ENCODE measurements at places on chromosomes 2 and 18.

- DNase-seq = no peak
These were observed 56.8 kb downstream of the MRPL33 start for GRCh38 chr2:27828305-27828704.

DNA sequence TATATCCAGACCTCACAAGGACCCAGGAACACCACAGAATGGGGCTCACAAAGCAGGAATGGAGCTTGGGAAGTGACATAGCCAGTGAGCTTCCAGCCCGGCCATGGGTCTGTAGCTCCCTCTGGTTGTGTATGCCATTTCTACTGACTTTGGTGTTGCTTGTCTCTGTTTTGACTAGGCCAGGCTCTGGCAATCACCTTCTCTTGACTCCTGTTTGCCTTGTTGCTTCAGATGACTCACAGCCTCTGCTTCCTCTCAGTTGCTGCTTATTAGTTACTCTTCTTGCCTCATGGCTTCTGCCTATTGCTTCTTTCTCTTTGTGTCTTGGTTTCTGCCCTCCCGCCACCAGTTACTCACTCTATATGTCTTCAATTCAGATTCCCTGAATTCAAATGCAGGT is 15.8 kb upstream of the IER3IP1 start:
- DNase-seq = no peak

GRCh38 chr18:26196605-26197004 is 29.6 kb upstream of the TAF4B start:
- no peak for DNase-seq

- DNase-seq = no peak
These were observed 80.6 kb downstream of the UXS1 start for GRCh38 chr2:106113361-106113966.

GRCh38 chr2:56299171-56299691 is 115.4 kb downstream of the CCDC85A start:
- DNase-seq = no peak

- DNase-seq = no peak
These were observed 13.9 kb downstream of the SCYGR8 start for GRCh38 chr2:227759411-227760118.

- peak; percentile 25 for DNase-seq
These were observed 110.0 kb upstream of the EPAS1 start for GRCh38 chr2:46187112-46187618.

DNA sequence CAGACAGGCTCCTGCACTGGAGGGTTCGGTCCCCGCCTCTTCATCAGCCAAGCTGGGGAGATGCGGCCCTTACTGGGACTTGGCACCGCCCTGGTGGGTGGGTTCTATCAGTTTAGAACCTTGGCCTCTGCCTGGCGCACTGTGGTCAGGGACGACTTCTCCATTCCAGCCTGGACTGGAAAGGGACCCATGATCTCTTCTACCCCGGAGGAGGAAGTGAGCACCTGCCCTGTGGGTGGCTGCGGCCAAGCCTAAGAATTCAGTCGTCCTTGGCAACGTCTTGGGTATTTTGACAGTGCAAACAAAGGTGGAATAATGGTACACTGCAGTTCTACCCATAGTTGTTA is 106.9 kb upstream of the CD302 start:
- no peak for DNase-seq

DNA sequence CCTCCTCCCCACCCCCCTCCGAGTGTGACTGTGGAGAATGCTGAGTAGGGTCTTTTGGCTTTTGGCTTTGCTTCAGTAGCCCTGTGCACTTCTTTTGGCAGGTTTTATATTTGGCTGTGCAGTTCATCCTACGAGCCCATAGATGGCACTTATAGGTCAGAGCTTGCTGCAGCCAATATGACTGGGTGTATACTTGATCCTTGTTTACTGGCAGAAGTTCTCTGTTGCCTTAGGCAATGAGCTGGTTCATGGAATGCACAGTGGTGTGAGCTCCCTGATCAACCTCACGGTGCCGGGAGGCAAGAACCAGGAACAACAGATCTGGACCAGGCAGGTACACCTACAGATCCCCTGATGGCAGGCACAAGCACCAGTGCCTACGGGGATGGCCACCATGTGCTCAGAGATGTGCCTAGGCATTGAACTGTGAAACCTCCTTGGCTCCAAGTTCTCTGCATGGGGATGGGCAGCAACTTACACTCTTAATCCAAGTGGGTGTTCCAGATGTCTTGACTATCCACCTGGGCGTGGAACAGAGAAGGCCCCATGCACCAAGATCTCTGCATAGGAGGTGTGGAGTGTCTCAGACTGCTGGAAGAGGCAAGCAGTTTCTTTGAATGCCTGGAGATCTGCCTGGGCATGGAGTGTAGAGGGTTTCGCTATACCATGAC is 190.4 kb downstream of the KIAA1328 start:
- peak; percentile 47 for DNase-seq

- DNase-seq = no peak
These were observed 5.3 kb downstream of the TOGARAM2 start for GRCh38 chr2:28986429-28986828.

DNA sequence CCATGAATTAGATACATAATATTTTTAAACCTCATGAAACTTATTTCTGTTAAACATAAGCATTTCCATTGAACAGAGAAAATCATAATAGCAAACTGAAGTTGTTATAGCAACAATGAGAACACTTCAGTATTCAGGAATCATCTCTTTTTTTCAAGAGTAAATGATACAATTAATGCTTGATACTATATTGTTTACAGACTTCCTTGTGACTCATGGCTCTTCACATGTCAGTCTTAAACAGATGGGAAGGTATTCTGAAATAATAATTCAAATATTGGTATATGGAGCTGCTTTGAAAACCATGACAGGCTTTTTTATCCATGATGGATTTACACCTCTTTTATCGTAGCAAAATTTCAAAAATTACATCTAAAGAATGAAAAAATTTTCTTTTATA is 226.5 kb upstream of the RBMS1 start:
- no peak for DNase-seq

DNA sequence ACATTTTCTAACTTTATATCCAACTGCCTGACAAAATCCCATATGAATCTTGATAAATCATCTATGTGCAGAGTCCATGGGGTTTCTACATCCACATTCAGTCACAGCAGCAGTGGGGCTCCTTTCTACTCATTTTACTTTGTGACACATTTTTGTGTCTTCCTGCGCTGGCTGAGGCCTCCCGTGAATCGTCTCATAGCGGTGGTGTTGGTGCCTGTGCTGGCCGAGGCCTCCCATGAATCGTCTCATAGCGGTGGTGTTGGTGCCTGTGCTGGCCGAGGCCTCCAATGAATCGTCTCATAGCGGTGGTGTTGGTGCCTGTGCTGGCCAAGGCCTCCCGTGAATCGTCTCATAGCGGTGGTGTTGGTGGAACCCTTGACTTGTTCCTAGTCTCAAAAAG is 17.0 kb downstream of the SNED1 start:
- no peak for DNase-seq

DNA sequence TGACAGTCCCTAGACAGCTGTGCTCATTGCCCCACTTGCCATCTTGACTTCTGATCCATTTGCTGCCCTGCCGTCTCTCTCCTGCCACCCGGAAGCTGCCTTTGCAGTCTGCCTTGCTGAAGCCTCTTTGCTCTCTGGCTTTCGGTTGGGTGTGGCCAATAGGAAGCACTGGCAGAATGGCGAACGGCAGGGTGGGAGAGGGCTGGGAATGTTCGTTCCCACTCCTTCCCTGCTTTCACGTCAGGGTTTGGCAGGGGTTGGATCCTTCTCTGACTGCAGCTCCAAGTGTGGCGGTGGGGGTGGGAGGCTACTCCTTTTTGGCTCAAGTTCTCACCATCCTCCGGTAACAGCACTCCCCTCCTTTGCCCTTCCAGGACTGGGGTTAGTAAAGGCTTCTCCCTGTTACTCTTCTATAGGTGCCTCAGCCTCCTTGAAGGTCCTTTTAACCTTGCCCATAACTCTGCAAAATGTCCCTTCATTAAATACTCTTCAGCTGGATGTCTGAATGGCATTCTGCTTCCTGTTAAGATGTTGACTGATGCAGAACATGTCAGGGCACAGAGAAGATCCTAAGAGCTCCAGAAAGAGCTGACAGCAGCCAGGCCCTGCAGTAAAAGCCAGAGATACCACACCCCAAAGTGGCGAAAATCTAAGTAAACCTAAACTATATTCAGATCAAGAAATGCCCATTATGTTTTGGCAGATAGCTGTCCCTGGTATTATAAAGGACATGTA is 299.7 kb downstream of the CDCA7 start:
- no peak for DNase-seq

- no peak for DNase-seq
These were observed 57.1 kb downstream of the PXDN start for GRCh38 chr2:1687254-1687653.

DNA sequence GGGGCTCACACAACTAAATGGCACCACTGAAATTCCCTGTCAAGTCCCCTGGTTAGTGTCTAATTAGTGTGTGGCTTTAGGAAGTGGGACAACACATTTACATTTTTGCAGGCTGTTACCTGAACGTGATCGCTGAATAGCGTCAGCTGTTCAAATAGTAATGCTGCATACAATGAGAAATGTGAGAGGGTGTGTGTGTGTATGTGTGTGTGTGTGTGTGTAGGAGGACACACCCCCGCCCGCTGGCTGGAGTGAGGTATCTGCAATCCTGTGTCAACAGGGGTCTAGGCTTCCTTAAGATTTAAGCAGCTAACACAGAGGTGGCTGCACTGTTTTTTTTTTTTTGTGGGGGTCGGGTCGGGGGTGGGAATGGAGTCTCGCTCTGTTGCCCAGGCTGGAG is 4.8 kb upstream of the LYPD6B start:
- DNase-seq = no peak

GRCh38 chr2:237617587-237617982 is 9.8 kb upstream of the LRRFIP1 start:
- DNase-seq = no peak

DNA sequence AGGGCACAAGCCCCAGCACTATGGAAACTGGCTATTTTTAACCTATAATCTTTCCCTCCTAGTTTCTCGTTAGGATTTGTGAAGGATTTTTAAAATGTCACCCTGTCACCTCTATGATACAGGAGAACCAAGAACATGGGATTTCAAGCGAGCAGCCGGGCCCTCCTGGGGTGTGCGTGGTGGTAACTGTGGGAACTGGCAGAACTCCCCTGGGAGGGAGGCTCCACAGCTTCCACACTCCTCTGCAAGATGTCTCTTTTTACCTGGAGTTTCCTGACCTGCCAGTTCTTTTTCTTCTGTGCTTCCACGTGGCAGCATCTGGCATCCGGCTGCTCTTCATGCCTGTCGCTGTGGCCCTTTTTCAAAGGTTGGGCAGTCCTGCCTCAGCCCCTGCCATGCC is 386.3 kb upstream of the MYT1L start:
- DNase-seq = no peak

GRCh38 chr2:162075689-162076132 is 1.7 kb upstream of the DPP4 start:
- no peak for DNase-seq

GRCh38 chr2:219309278-219309677 is at the start of gene PTPRN:
Gene PTPRN (minus strand): TSS chr2:219309401. CDS start chr2:219309332, 69 bp downstream.
- no peak for DNase-seq

DNA sequence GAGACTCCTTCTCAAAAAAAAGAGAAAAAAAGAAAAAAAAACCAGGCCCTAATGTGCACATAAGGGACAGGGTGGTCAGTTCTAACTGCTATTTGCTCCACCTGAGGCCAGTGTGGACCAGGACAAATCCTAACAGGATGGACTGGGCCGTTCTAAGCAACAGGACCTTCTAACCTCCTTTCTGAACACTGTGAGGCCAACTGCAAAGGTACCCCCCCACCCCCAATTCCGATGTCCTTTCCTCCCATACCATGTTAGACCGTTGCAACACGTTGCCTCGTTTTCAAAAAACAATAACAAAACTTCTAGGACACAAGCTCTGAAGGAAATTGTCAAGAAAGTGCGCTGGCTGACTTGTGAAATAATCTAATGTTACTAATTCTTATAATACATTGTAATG is 1.2 kb downstream of the THAP4 start:
- no peak for DNase-seq

All from DMS 273 treated with DMSO at 0.1 percent for 48 hours (cell line).